Thoracic aorta (tissue), 2 donors: ENCODE measurements at places on chromosomes 6 and 20. TPM values are rescaled to one million over a fixed set of nuclear protein-coding genes. Genes with fewer than 3 reads are reported as not detected.

DNA sequence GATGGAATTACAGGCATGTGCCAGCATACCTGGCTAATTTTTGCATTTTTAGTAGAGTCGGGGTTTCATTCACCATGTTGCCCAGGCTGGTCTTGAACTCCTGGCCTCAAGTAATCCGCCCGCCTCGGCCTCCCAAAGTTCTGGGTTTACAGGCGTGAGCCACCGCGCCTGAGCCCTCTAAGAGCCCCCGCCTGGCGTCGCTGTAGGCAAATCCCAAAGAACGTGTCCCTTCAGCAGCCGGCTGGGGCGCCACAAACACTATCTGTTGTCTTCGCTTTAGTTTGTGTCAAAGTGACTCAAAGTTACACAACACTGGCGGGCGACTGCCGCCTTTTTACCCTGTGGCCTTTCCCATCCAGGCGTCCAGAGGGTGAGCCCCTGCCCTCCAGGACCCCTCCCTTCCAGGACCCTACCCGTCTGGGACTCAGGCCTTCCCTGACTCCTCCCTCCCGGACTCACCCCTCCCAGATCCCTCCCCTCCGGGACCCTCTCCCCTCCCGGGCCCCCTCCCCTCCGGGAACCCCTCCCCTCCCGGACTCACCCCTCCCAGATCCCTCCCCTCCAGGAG, 940 bp upstream of the ADRM1 start:
- peak; percentile 81 for DNase-seq

- no peak for DNase-seq
Measured at GRCh38 chr6:107822176-107823046, 1.7 kb downstream of the SCML4 start.

DNA sequence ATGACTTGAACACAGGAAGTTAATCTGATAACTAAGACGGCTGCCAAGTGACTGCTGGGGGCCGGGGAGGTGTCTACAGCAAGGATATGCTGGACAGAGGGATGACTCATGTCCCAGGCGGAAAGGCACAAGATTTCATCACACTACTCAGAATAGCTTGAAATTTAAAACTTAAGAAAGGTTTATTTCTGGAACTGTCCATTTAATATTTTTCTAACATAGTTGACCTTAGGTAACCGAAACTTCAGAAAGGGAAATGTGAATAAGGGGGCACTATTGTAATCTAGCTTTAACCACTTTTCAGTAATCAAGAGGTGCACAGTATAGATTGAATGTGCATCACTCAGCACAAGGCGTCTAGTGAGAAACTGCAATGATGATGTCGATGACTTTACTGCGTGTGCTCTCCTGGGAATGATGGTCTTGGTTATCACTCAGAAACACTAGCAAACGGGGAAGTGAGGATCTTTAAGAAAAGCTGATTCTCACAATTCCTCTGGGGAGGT, 171.5 kb downstream of the QKI start:
- peak; percentile 28 for DNase-seq

TFAP2D gene
- not detected for total RNA-seq

GRCh38 chr6:13012296-13012695, 295.7 kb downstream of the PHACTR1 start:
- DNase-seq, result no peak

- DNase-seq, result no peak
Measured at GRCh38 chr6:149963212-149963461, 606 bp upstream of the ULBP1 start.
